ENCODE measurements at places on chromosomes 2 and 18.

DNA sequence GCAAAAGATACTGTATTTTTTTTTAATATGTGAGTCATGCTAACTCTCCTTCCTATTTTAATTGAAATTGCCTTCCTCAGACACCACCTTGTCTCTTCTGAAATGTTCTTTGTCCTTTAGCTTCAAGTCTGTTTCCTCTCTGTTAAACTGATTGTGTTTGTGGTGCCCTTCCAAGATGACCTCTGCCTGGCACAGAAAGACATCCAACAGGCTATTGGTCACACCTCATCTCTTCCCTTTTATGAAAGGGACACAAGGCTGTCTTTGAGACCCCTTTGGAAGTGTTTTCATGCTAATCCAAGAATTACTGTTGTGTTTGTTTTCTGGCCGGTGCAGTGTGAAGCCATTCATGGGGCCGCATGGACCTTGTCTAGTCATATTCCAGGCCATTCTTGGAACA, 94.0 kb upstream of the PIK3C3 start:
- DNase-seq: no peak

DNA sequence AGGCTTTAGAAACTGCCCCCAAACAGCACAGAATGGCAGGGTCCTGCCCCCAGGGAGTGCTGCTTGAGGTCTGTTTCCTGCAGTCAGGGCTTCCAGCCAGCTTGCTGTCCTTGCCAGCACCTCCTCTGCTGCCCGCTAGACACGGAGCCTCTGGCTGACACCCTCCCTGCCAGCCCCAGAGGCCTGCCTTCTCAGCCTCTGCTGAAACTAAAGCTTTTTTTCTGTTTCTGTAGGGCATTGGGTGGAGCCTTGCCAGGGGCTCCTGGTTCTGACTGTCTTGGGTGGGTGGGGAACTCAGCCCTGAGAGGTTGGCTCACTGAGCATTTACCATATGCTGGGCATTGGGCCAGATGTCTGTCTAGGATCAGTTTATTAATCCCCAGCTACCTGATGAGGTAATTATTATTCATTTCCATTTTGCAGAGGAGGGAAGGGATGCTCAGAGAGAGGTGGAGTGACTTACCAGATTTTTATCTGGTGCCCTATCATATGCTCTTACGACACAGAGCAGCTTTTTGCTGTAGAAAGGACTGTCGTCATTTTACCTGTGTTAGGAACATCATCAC, 35.4 kb downstream of the INPP4A start:
- DNase-seq: no peak

GRCh38 chr2:67309281-67309680, 87.9 kb upstream of the ETAA1 start:
- DNase-seq: no peak

DNA sequence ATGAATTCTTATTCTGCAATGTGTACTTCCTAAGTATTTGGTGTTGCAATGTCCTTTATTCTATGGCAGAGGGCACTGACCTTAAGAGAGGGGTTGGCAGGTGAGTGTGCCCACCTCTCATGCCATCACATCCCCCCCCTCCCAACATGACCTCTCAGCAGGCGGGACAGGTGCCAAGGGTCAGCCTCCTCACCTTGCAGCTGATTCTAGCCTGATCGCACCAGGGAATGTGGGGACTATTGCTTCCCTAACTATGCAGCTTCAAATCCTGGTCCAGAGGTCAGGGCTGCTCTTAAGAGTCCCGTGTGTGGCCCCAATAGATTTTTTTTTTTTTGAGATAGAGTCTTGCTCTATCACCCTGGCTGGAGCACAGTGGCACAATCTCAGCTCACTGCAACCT, 9.5 kb downstream of the HJURP start:
- DNase-seq: no peak

DNA sequence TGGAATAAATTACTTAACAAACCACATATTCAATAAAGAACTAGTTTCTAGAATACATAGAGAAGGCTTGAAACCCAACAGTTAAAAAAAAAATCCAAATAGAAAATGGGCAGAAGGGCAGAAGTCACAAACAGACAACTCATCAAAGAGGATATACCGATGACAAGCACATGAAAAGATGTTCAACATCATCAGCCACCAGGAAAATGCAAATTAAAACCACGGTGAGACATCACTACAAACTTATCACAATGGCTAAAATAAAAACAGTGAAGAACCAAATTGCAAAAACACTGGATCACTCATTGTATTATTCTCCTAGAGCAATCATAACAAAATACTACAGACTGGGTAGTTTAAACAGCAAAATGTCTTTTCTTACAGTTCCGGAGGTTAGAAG, 14.5 kb downstream of the SESTD1 start:
- no peak for DNase-seq

DNA sequence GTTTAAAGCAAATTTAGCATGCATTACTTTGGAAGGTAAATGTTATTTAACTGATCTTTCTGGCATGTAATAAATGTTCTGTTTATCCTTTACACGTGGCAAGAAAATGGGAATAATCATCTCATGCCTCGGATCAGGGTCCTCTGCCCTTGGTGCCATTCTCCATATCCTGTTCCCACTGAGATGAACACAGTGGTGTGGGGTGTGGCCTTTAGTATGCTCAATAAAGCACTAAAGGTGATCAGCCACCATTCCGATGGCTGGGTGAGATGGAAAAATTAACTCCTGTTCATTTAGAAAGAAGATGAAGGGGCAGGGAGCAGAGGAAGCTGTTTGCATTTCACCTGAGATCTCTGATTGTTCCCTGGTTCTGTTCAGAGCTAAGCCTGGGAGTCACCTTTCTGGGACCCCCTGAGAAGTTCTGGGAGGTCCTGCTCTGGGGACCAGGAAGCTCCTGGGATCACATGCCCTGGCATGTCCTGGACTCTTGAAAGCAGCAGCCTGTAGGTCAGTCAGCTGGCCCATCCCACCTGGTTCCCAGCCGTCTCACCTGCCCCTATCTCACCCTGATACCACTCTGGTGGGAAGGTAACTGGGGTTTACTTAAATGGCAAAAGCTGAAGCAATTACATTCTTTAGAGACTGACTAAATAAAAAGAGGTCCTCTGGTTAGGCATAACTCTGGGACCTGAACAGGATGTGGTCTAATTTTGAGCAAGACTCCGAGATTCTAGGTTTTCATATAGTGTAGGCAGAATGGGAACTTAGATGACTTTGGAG, 288.9 kb upstream of the EPAS1 start:
- DNase-seq: no peak

- no peak for DNase-seq
Observed at GRCh38 chr2:175228179-175228578, 46.7 kb upstream of the ATP5MC3 start.

DNA sequence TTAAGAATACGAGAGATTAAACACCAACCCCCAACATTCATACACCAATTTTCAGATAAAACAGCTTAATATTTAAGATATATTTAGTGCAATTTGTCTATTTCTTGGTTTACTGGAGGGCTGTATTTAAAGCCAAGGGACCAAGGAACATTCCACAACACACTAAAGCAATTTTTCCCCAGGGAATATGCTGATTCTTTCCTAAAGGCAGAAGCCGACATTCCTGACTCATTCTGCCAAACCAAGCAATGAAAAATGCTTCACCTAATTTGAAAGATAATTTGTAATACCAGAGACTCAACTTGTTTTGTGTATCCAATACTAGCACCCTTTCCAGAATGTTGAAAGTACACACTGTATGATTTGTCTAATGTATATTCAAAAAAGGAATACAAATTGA, 1267.6 kb upstream of the PIK3C3 start:
- DNase-seq: no peak

DNA sequence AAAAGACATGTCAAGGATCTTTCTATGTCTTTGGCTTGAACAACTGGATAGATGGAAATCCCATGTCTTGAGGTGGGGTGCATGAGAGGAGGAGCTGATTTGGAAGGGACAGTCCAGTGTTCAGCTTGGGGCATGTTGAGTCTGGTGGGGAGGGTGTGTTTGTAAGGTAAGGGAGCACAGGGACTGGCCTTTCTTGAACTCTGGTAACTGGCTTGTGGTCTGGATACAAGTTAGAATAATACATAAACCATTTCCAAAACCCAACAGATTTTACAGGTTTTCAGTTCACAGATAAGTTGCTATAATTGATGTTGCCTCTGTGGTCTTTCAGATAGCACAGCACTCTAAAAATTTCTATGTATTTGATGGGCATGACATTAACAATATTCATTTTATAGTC, 24.2 kb downstream of the RHBDD1 start:
- no peak for DNase-seq

- DNase-seq: no peak
Observed at GRCh38 chr18:42473611-42474010, 518.6 kb downstream of the PIK3C3 start.

- DNase-seq: no peak
Observed at GRCh38 chr2:182540252-182540651, 113.4 kb upstream of the PDE1A start.

DNA sequence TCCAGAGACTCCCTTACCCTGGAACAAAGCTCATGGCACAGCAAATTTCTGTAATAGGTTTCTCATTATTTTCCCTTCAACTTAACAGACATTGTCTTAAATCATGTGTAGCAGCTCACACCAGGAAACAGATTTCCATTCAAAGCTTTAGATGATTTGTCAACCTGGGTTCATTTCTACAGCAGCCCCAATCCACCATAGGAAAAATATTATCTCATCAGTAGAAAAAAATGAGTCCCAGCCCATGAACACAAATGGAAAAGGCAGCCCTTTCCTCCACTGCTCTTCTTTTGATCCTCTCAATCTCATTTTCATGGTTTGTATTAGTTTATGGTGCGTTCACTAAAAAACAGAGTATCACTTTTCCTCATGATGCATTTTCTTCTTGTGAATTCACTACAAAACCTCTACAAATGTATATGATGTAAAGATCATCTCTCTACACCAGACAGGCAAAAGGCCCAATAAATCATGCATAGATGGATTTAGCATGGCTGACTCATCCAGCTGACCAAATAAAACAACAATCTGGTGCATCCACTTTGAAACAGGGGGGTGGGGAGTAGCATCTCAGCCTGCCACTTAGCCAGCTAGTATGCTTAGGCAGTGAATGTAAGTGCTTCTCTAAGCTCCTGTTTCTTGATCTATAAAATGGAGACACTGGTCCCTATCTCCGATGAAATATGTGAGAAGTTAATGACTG, 78.6 kb downstream of the SATB2 start:
- DNase-seq: no peak
